ENCODE measurements at places on chromosomes 5 and 9.
A peak's percentile ranks its signal among the peaks of the same experiment; 100 is the strongest.

DNA sequence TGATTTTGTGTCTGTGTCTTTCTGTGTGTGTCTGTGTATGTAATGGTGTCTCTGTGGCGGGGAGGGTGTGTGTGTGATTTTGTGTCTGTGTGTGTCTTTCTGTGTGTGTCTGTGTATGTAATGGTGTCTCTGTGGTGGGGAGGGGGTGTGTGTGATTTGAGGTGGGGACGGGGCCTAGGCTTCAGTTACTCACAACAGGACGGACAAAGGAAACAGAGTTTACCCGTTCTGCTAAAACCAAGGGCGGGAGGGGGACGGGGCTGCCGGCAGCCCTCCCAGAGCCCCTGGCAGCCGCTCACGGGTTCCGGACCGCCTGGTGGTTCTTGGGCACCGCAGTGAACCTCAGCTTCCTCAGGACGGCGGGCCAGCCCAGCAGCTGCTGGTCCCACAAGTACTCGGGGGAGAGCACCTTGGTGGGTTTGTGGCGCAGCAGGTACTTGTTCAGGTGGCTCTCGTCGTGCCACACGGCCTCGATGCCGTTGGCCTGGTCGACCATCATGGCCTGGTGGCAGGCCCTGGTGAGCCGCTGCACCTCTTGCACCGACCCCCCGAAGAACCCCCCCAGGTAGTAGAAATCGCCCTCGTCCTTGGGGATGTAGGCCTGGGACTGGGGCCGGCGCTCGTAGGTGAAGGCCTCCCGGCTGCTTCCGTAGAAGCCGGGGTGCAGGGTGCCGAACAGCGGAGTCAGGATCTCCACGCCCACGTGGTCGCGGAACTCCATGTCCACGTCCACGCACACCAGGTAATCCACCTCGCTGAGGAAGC lies 19.4 kb downstream of the ABO start:
- no peak for DNase-seq

- DNase-seq: no peak
Observed at GRCh38 chr9:110007477-110008270, 200.3 kb downstream of the C9orf152 start.

- no peak for DNase-seq
Observed at GRCh38 chr5:50855001-50855400, 188.6 kb downstream of the PARP8 start.

- DNase-seq: no peak
Observed at GRCh38 chr5:176744584-176744965, 65.8 kb upstream of the UNC5A start.

DNA sequence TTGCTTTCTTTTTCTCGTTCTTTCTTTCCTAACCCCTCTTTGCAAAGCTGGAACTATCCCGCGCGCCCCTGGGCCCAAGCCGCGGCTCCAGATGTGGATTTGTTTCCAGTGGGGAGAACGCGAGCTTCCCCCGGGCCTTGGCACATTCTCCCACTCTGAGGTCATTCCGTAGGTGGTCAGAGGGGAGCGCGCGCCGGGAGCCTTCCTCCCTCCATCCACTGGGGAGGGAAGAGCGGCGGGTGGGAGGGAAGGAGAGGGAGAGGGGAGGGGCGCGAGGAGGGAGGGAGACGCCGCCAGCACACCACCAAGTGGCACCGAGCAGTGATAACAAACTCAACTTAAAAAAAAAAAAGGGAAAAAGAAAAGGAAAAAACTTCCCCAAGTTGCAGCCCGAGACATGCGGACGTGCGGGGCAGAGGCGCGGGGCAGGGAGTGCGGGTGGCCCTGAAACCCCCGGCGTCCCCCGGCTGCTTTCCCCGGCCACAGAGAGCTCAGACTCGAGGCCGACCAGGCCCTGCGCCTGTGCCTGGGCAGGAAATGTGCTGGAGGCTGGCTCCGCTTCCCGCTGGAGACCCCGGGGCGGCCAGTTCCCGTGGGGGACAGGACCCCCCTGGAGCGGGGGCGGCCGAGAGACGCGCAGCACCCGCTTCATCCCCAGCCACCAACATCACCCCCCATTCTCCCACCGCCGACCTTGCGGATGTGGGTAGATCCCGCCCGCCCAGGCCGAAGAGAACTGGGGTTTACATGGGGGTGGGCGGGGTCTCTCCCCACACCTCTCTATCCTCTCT lies 3.1 kb downstream of the IER5L start:
- DNase-seq: peak; percentile 81

DNA sequence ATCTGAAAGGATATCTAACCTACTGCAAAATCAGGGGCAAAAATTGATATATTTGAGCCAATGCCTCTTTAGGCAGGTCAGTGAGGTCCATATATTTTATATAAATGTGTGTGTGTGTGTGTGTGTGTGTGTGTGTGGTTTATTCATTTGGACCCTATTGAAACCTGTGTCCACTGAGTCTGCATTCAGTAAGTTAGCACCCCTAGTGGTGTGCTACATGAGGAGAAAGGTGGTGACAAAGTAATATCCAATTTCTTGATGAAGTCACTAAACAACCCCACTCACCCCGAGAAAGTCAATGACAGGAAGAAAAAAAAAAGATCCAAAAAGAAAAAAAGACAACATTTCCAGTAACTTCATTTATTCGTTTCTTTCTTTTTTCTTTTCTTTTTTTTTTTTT lies 4.1 kb downstream of the FBXW11 start:
- DNase-seq: no peak

GRCh38 chr5:122073864-122074263 lies 4.2 kb downstream of the LOX start:
- DNase-seq: no peak

GRCh38 chr9:87520172-87520683 lies 22.6 kb downstream of the DAPK1 start:
- no peak for DNase-seq

- DNase-seq: peak; percentile 26
Observed at GRCh38 chr9:125932012-125932411, 184.8 kb downstream of the PBX3 start.

- DNase-seq: no peak
Observed at GRCh38 chr9:114574438-114574837, 13.1 kb upstream of the ATP6V1G1 start.

DNA sequence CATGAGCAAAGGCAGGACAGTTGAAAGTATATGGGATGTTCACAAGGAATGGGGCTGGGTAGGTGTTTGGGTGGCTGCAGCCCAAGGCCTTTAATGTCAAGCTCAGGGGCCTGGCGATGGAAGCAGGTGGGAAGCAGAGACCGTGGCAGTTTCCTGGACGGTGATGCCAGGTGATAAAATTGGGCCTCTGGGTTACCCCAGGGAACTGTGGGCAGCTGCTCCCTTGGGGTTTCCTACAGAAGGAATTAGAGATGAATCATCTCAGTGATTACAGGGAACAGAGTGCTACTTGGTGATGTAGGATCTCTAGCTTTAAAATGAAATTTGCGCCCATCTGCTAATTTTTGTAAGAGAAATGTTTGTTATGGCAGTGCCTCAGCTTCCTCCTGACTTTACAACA lies 39.2 kb downstream of the TSTD2 start:
- no peak for DNase-seq

GRCh38 chr5:14671414-14671813 lies 6.9 kb downstream of the OTULIN start:
- no peak for DNase-seq

DNA sequence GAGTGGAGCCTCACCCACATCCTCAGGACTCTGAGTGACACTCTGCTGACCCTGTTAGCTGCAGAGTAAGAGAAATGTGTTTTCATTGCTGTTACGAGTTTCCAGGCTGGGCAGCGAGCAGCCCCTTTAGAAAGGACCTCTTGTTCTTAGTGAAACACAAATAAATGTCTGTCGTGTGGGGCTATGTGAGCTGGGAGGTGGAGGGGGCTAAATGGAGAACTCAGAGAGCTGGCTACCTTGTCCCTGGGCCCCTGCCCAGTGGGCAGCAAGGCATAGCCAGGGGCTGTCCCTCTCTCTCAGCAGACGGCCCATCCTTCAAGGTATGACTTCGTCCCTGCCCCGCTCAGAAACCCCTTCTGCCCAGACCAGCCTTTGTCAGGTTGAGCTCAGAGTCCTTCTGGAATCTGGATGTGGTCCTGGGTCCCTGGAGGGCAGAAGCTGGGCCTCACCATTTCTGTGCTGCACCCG lies 10.2 kb downstream of the DCANP1 start:
- DNase-seq: no peak

Measured in upper lobe of left lung (tissue), 6 donors.